ENCODE measurements at places on chromosomes 16 and 17.

- DNase-seq: no peak
Observed at GRCh38 chr16:11748404-11749254, 6.0 kb upstream of the TXNDC11 start.

DNA sequence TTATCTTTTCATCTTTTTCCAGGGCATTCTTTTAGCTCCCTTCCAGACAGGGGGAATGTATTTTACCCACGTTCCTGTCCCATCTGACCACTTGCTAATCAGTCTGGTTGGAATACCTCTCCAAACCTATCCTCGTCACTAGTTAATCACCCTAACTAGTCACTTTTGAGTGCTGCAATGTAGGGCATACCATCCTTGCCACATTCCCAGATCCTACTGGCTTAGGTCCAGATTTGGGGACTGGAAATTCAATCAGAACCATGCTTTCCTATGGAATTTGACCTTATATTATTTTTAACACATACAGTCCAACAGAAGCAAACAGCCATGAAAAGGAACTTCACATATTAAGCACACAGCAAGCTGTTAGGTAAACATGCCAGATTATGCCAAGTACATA, 29.7 kb downstream of the NACA2 start:
- DNase-seq: no peak

GRCh38 chr17:39540611-39541010, 67.1 kb downstream of the NEUROD2 start:
- DNase-seq: no peak

GRCh38 chr17:66339561-66339960, 37.1 kb downstream of the PRKCA start:
- no peak for DNase-seq

GRCh38 chr17:46896991-46897390, 26.0 kb upstream of the GOSR2 start:
- no peak for DNase-seq

DNA sequence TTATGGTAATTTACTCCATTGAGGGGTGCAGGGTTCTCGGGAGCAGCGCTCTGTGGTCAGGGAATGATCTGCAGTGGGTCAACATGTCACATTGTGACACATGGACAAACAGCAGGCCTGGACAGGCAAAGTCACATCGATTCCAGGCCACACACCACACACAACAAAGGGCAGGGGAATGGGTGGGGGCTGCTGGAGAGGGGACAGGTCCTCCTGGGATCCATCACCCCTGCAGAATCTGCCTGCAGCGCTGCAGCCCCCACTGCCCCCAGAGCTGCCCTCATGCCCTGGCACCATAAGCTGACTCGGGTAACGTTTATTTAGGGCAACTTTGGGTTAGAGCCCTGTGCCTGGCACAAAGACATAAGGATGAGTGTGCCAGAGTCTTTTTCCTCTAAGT, 9.1 kb downstream of the PEMT start:
- DNase-seq: no peak

DNA sequence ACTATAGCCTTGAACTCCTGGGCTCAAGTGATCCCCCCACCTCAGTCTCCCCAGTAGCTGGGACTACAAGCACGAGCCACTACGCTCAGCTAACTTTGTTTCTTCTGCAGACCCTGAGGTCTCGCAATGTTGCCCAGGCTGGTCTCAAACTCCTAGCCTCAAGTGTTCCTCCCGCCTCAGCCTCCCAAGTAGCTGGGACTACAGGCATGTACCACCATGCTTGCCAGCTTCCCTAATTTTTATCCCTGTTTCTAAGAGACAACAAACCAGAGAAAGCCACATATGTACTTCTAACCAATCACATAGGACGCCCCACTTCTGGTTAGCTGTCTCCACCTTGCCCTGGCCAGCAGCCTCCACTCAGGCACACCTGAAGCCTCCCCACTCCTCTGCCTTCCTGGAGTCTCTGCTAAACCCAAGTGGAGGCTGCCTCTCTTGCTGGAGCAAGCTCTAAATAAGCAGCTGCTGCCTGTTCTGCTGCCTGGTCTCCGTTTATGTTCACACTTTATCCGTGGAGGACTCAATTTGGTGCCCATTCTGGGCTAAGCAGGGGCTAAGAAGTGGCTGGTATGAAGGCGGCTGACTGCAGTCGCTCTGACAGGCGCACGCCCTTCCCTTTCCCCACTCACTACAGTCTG, 24.7 kb downstream of the NSMCE1 start:
- no peak for DNase-seq

- no peak for DNase-seq
Observed at GRCh38 chr16:64696866-64697265, 425.0 kb downstream of the CDH11 start.

Data from tibial nerve (tissue), 4 donors.